ENCODE measurements at places on chromosomes 12 and 14.

- no peak overlapping the region for H3K4me3 ChIP-seq
- H3K27me3 ChIP-seq = no peaks in the 10 kb centered on the region
- DNase-seq = no peak
- H3K27ac ChIP-seq = no peak overlapping the region
Measured at GRCh38 chr14:99329711-99330315, 57.8 kb upstream of the BCL11B start.

GRCh38 chr12:93198086-93198485 lies 179.6 kb upstream of the NUDT4 start:
- H3K27me3 ChIP-seq = no peaks in the 10 kb centered on the region
- H3K36me3 ChIP-seq = no peaks in the 10 kb centered on the region
- H3K27ac ChIP-seq = no peak overlapping the region
- H3K4me1 ChIP-seq = no peaks in the 10 kb centered on the region
- no peak overlapping the region for H3K4me3 ChIP-seq

GRCh38 chr12:62656591-62657362 lies 190.2 kb downstream of the MON2 start:
- no peak overlapping the region for H3K27ac ChIP-seq
- no peaks in the 10 kb centered on the region for H3K27me3 ChIP-seq
- no peak for DNase-seq
- no peaks in the 10 kb centered on the region for H3K36me3 ChIP-seq
- peaks cover 6% of the 10 kb centered on the region for H3K4me1 ChIP-seq

- no peak overlapping the region for H3K27ac ChIP-seq
- peak overlapping the region; percentile 20 for H3K4me3 ChIP-seq
- peaks cover 6% of the 10 kb centered on the region for H3K4me1 ChIP-seq
Measured at GRCh38 chr14:61188978-61189808, 91.9 kb downstream of the TMEM30B start.

DNA sequence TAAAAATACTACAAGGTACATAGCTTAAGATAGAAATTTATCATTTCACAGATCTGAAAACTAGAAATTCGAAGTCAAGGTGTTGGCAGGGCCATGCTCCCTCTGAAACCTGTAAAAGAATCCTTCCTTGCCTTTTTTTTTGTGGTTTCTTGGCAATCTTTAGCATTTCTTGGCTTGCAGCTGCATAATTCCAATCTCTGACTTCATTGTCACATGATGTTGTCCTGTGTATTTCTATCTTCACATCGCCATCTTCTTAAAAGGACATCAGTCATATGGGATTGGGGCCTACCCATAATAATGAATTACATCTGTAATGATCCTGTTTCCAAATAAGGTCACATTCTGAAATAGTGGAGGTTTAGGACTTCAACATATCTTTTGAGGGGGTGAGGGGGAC lies 250.4 kb downstream of the TMTC2 start:
- H3K4me3 ChIP-seq = no peak overlapping the region
- no peak for DNase-seq
- no peaks in the 10 kb centered on the region for H3K4me1 ChIP-seq
- H3K27me3 ChIP-seq = no peaks in the 10 kb centered on the region
- H3K27ac ChIP-seq = no peak overlapping the region
- no peaks in the 10 kb centered on the region for H3K36me3 ChIP-seq

GRCh38 chr14:69010648-69011047 lies 31.5 kb upstream of the ACTN1 start:
- no peak overlapping the region for H3K4me3 ChIP-seq
- H3K27ac ChIP-seq = no peak overlapping the region
- no peaks in the 10 kb centered on the region for H3K4me1 ChIP-seq
- DNase-seq = no peak
- H3K36me3 ChIP-seq = no peaks in the 10 kb centered on the region

- no peak for DNase-seq
- no peak overlapping the region for H3K4me3 ChIP-seq
- peaks cover 28% of the 10 kb centered on the region for H3K4me1 ChIP-seq
- H3K27ac ChIP-seq = no peak overlapping the region
- H3K36me3 ChIP-seq = peaks cover 19% of the 10 kb centered on the region
Measured at GRCh38 chr12:132713123-132713522, 2.5 kb downstream of the PGAM5 start.

DNA sequence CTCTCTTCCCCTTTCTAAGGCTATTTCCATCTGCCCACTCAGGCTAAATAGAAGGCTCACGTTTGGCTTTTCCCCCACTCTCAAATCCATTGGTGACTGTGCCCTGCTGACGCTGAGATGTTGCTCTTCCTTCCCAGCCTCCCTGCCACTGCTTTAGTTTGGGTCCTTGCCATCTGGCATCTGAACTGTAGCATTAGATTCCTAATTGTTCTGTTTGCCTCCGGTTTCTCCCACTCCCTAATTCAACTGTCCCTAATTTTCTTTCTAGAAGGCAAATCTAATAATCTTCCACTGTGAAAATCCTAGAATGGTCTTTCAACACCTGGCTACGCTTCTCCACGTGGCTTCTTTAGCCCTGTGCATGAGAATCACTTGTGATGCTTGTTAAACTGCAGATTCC lies 37.6 kb upstream of the SMOC1 start:
- no peaks in the 10 kb centered on the region for H3K4me1 ChIP-seq
- no peak overlapping the region for H3K4me3 ChIP-seq
- DNase-seq = no peak
- H3K27ac ChIP-seq = no peak overlapping the region

DNA sequence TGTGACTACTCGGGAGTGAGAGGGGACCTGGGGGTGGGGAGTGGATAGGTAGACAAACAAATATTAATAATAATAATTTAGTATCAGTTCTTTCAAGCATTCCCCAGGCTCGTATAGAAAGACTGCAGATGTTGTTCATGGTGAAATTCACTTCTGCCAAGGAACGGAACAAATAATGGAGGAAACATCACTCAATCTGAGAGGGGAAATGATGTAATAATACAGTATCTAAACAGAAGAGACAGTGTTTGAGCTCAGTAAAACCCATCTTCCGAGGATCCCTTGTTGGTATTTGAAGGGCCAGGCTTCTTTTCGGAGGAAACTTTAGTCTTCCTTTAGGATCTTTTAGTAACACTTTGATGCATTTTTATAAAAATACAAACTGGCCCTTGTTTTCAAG lies 114.2 kb downstream of the KCNK10 start:
- no peaks in the 10 kb centered on the region for H3K4me1 ChIP-seq
- no peak for DNase-seq
- H3K36me3 ChIP-seq = no peaks in the 10 kb centered on the region
- H3K4me3 ChIP-seq = no peak overlapping the region
- H3K27ac ChIP-seq = no peak overlapping the region

DNA sequence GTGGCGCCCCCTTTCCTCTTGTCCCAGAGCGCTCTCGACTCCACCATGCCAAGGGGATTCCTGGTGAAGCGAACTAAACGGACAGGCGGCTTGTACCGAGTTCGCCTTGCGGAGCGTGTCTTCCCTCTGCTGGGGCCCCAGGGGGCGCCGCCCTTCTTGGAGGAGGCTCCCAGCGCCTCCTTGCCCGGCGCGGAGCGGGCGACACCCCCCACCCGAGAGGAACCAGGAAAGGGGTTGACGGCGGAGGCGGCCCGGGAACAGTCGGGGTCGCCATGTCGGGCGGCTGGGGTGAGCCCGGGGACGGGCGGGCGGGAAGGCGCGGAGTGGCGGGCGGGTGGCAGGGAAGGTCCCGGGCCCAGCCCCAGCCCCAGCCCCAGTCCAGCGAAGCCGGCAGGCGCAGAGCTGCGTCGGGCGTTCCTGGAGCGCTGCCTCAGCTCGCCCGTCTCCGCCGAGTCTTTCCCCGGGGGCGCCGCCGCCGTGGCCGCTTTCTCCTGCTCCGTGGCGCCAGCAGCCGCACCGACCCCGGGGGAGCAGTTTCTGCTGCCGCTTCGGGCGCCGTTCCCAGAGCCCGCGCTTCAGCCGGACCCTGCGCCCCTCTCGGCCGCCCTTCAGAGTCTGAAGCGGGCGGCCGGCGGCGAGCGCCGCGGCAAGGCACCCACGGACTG lies 376 bp downstream of the INSM2 start:
- DNase-seq = no peak
- H3K4me3 ChIP-seq = peak overlapping the region; percentile 52
- peaks cover 21% of the 10 kb centered on the region for H3K27me3 ChIP-seq

- H3K36me3 ChIP-seq = peaks cover 21% of the 10 kb centered on the region
- no peaks in the 10 kb centered on the region for H3K27me3 ChIP-seq
- H3K4me3 ChIP-seq = no peak overlapping the region
- no peak for DNase-seq
- peaks cover 4% of the 10 kb centered on the region for H3K4me1 ChIP-seq
Measured at GRCh38 chr14:77559381-77559780, 57.1 kb downstream of the SPTLC2 start.

DNA sequence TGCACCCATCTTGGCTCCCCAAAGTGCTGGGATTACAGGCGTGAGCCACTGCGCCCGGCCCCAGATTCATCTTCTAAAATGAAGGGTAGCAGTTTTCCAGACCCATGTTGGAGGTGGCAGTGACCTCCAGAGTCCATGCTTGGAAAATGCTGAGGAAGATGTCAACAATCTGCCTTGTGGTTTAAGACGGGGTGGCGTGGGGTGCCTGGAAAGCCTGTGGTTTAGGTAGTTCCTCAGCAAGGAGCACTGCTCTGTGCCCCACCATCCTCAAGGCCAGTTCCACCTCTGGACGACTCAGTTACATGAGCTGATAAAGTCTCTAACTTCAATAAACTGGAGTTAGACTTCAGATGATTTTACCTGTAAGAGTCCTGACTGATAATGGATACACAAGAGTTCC lies 48.6 kb downstream of the DRAM1 start:
- H3K27ac ChIP-seq = no peak overlapping the region
- no peak overlapping the region for H3K4me3 ChIP-seq
- no peaks in the 10 kb centered on the region for H3K4me1 ChIP-seq
- DNase-seq = no peak
- no peaks in the 10 kb centered on the region for H3K36me3 ChIP-seq

GRCh38 chr12:93825931-93826555 lies 148.9 kb downstream of the CRADD start:
- no peaks in the 10 kb centered on the region for H3K36me3 ChIP-seq
- H3K27me3 ChIP-seq = no peaks in the 10 kb centered on the region
- no peak for DNase-seq
- no peak overlapping the region for H3K27ac ChIP-seq
- no peaks in the 10 kb centered on the region for H3K4me1 ChIP-seq

DNA sequence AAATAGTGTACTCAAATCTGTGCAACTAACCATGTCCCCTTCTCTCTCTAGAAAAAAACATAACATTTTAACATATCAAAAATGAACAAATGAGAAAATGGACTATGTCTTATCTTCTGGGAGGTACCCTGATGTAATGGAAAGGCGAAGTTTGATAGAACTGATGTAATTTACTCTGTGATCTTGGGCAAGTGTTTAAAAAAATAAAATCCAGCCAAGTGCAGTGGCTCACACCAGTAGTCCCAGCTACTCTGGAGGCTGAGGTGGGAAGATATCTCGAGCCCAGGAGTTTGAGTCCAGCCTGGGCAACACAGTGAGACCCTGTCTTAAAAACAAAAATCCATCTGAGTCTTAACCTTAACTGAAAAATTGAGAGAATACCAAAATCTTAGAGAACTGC lies 35.8 kb upstream of the CFL2 start:
- no peaks in the 10 kb centered on the region for H3K4me1 ChIP-seq
- H3K27me3 ChIP-seq = no peaks in the 10 kb centered on the region
- H3K4me3 ChIP-seq = no peak overlapping the region
- DNase-seq = no peak
- no peak overlapping the region for H3K27ac ChIP-seq
- H3K36me3 ChIP-seq = peaks cover 11% of the 10 kb centered on the region

DNA sequence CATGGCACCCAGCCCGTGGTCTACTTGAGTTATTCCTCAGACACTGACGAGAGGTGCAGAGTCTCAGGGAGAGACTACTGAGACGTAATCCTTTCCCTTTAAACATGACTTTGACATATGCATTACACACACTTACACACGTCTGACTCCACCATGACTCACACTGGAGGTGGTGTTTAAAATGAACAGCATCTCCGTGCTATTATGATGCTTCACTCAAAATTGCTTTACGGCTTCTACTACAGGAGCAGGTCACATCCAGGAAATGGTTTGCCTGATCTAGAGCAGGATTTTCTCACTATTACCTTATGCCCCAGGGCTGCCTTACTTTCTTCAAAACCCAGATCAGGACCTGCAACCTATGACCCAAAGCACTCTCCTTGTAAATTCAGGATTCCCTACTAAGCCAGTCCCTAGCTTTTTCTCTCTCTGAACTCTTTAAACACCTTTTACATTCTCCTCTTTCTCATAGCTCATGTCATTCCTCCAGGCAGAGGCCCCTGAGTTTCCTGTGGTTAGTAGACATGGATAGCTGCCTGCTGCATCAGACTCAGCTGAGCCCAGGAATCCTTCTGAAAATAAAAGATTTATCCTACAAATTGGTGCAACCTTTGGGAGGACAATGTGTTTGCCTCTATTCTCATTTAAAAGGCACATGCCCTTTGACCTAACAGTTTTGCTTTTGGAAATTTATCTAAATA lies 31.2 kb downstream of the TMCC3 start:
- no peaks in the 10 kb centered on the region for H3K27me3 ChIP-seq
- no peak overlapping the region for H3K4me3 ChIP-seq

- no peak overlapping the region for H3K27ac ChIP-seq
- H3K36me3 ChIP-seq = no peaks in the 10 kb centered on the region
- no peaks in the 10 kb centered on the region for H3K4me1 ChIP-seq
- no peaks in the 10 kb centered on the region for H3K27me3 ChIP-seq
- no peak overlapping the region for H3K4me3 ChIP-seq
- no peak for DNase-seq
Measured at GRCh38 chr14:58690801-58691516, 53.2 kb downstream of the DACT1 start.
